Tracheal epithelial cell (primary cell): ENCODE measurements at places on chromosomes 6 and 20. TPM values are rescaled to one million over a fixed set of nuclear protein-coding genes. Genes with fewer than 3 reads are reported as not detected.

GTF2H4 gene
- 12.3 and 13.4 TPM in 2 replicates for total RNA-seq

PPP1R14C gene
- total RNA-seq = 89.9 and 169 TPM in 2 replicates

DNPH1 gene
- 43.7 and 64.1 TPM in 2 replicates for total RNA-seq

MACROD2 gene
- total RNA-seq = 0.64 and 1.7 TPM in 2 replicates

LAMA4 gene
- 0.64 and 1.4 TPM in 2 replicates for total RNA-seq

EDN3 gene
- total RNA-seq = not detected in 2 replicates
